ENCODE measurements at places on chromosomes 5 and 9. TPM values are rescaled to one million over a fixed set of nuclear protein-coding genes. Genes with fewer than 3 reads are reported as not detected.
A peak's percentile ranks its signal among the peaks of the same experiment; 100 is the strongest.

- DNase-seq, result no peak
Measured at GRCh38 chr5:114391321-114391720, 29.5 kb downstream of the KCNN2 start.

DNA sequence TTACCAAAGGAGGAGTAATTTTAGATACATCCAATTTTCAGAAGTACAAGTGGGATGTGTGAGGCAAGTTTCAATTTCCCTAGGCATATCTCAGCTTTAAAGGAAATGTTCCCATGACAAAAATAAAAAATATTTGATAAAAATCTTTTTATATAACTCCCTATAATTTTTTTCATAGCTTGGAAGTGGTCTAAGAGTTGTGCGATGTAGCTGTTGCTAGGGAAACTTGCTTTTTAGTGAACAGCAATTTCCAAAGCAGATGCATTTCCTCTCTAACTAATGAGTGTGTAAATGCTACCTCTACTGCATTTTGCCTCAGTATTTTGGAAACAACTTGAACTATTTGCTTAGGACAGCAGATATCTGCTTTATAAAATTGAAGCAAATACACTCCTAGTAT lies 39.6 kb downstream of the MACIR start:
- DNase-seq, result no peak

SPATA9 gene
- total RNA-seq, result 1.0 TPM

- no peak for DNase-seq
Measured at GRCh38 chr5:21817668-21818369, 1035.3 kb downstream of the CDH12 start.

DNA sequence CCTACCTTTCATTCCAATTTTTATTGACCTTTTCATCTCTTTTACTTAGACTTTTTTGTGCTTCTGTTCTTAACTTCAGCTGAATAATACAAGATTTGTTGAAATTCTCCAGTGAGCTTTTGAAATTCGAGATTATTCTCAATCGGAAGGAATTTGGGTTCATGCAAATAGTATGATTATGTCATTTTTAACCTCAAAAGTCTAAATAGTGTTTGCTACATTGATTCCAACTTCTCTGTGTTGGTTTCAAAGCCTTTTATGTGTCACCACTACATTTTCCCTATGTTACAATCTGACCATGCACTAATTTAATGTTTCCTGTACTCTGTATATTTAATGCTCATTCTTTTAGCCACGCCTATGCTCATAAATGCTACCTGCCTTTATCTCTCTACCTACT lies 44.1 kb downstream of the VPS13A start:
- no peak for DNase-seq

DNA sequence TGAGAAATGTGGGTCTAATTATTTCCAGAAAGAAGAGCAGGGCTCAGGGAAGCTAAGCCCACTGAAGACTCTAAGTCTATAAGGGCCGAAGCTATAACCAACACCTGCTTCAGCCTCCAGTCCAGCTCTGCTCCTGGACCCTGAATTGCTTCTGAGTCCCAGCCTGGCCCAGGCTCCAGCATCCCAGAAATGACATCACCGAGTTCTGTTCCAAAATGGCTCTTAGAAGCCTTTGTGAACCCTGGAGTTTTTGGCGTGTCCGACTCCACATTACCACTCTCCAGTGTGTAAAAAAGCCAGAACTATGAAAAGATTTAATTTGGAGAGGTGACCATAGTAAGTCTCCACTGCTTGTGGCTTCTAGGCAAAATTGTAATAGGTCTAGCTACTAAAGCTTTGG lies 289.9 kb downstream of the SLIT3 start:
- no peak for DNase-seq

SH3PXD2B gene
- 22.8 TPM for total RNA-seq

- DNase-seq, result no peak
Measured at GRCh38 chr9:1522219-1522767, 472.1 kb downstream of the DMRT2 start.

- peak; percentile 91 for DNase-seq
Measured at GRCh38 chr9:84170521-84171141, 169.9 kb downstream of the SLC28A3 start.

GRCh38 chr9:116605060-116605459 lies 82.0 kb upstream of the TRIM32 start:
- DNase-seq, result no peak

LCN15 gene
- total RNA-seq, result not detected

All from kidney (tissue), 22 donors.